ENCODE measurements at places on chromosomes 2 and 18.

GRCh38 chr2:60463249-60463648, 90.2 kb downstream of the BCL11A start:
- no peak for DNase-seq

DNA sequence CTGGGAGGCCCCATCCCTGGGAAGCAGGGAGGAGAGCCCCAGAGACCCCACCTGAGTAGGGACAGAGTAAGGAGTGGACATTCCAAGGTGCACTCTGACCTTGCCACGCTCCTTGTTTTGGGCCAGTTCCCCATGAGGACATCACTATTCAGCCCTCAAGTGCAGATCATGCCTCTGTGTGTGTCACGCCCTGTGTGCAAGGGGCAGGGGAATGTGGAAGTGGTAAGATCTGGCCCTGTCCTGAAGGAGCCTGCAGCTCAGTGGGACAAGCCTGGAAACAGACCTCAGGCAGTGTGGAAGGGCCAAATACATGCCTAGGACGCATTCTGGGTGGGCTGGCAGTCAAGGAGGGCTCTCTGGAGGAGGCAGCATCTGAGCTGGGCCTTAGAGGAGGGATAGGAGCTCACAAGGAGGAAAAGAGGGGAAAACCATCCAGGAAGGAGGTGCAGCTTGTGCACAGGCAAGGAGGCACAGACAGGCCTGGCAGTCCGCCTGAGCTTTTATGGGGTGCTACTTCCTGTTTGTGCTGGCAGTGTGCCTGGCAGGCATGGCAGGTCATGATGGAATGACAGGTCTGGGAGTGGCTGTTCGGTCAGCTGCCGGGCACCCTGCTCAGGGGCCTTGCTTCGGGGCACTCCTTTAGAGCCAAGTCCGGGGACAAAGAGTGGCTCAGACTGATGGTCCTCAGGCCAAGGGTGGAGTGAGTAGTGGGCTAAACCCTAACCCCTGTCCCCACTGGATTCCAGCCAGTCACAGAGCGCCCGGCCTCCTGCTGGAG, 3.3 kb downstream of the KLHL30 start:
- DNase-seq, result peak; percentile 34

DNA sequence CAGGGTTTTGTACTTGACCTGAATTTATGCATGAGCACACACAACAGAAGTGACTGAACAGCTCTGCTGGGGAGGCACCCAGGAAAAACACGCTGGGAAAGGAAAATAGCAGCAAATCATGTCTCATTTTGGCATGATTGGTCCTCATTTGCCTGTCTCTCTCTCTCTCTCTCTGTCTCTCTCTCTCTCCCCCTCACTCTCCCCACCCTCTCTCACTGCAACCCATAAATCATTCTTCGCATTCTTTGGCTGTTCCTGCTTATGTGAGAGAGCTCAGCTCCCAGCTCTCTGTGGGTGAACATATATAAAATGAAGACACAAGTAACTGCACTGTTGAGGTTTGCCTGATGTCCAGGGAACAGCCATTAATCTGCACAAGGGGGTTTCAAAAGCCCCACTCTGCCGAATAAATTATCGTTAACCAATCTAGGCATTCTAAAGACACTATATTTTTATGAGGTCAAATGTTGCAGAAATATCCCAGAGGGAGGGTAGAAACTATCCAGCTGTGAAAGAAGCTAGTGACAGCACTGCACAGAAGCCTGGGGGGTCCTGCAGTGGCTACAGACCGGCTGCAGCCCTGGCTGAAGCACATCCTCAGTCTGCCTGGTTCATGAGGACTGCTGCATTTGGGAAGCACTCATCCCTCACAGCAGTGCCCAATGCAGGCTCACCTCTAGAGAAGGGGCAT, 260.3 kb downstream of the AFF3 start:
- DNase-seq, result peak; percentile 79

- no peak for DNase-seq
These were observed 41.1 kb downstream of the NEURL3 start for GRCh38 chr2:96464061-96464460.

- no peak for DNase-seq
These were observed 7.3 kb downstream of the INSIG2 start for GRCh38 chr2:118095610-118096009.

GRCh38 chr2:40451918-40452605, at the start of gene SLC8A1:
TSS of gene SLC8A1 (minus strand) at chr2:40452090.
- DNase-seq, result peak; percentile 16

DNA sequence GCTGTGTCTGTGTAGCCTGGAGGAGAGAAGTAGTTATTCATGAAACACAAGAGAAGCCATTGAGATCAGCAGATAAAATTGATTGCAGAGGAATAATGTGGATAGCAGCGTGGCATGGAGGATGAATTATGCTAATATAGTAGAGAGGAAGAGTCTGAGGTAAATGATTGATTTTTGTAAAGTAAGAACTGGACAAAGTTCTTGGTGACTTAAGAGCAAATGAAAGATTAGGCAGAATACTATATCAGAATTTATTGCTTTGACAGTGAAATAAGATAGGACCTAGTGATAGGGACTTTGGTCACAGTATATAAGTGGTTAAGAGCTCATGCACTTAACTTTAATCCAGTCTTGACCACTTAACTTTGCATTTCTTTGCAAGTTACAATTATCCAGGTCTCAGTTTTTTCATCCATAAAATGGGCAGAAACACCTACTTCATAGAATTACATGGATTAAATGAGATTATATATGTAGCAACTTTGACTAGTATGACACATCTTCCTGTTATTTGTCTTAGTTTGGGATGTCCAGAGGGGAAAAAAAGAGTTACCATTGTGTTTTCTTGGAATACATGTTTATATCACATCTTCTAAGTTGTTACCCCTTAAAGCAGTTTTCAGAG, 29.1 kb downstream of the ACVR2A start:
- DNase-seq, result no peak

Measured in lung microvascular endothelial cell (primary cell).